ENCODE measurements at places on chromosomes 1 and 21.
A peak's percentile ranks its signal among the peaks of the same experiment; 100 is the strongest.

- DNase-seq, result no peak
Measured at GRCh38 chr21:31838586-31839355, 34.0 kb upstream of the HUNK start.

DNA sequence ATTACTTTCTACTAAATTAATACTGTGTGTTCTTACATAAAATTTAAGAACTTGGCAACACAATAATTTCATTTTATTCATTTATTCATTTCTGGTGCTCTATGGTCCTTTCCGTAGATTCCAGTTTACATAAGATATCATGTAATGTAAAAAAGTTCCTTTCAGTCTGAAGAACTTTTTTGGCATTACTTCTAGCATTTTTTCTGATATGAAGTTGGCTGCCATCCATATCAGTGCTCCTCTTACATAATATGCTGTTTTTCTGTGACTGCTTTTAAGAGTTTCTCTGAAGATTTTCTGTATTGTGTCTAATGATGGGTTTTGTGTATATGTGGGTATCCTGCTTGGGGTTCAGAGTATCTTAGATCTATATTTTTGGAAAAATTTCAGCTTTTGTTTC is 34.8 kb downstream of the LIN9 start:
- no peak for DNase-seq

DNA sequence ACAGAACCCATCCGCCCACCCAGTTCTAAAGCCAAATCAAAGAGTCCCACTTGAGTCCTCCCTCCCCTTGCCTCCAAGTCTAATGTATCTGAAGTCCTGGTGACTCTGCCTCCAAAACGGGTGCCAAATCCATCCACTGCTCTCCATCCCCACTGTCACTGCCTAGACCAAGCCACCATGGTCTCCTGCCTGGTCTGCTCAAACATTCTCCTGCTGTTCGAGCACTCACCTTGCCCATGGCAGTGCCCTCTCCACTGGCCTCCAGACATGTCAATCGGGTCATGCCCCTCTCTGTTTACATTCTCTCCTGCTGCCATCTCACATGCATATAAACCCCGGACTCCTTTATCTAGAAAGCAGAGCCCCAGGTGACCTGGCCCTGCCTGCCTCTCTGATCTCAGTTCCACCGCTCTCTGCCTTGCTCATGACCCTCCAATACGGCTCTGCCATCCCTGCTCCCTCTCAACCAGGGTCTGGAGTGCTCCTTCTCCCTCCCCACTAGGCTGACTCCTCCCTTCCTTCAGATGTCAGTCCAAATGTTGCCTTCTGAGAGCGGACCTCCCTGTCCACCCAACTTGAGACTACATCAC is 32.1 kb upstream of the MX1 start:
- no peak for DNase-seq

DNA sequence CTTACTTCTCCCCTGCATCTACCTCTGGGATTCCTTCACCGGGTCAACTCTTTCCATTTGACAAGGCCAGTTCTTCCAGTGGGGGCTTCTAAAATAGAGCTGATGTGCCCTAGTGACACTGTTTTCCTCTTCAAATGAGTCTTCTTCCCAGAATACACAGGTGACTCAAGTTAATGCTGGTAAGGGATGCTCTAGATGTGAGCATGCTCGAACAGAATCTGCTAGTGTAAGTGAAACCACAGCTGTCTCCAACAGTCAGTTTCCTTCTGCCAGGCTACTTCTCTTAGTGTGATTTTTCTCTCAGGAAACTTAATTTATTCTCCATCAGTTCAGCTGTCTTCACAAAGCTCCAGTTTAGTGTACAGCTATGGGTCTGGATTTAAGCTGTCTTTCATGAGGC is 194.9 kb upstream of the C1orf87 start:
- no peak for DNase-seq

DNA sequence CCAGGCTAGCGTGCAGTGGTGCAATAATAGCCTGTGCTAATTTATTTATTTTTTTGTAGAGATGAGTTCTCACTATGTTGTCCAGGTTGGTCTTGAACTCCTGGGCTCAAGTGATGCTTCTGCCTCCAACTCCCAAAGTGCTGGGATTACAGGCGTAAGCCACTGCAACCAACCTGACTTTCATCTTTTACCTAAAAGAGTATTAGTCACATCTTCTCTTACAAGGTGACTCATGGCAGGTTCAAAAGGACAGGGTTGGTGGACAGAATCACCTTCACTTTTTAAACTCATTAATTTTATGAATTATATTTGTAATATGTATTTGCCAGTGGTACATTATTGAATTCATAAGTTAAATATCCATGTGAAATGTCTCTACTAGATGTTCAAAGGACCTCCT is 18.1 kb downstream of the JAM2 start:
- no peak for DNase-seq

GRCh38 chr1:201514466-201514865 is 7.5 kb upstream of the CSRP1 start:
- no peak for DNase-seq

- DNase-seq, result peak; percentile 72
Measured at GRCh38 chr1:145845144-145845513, 301 bp upstream of the NUDT17 start.

DNA sequence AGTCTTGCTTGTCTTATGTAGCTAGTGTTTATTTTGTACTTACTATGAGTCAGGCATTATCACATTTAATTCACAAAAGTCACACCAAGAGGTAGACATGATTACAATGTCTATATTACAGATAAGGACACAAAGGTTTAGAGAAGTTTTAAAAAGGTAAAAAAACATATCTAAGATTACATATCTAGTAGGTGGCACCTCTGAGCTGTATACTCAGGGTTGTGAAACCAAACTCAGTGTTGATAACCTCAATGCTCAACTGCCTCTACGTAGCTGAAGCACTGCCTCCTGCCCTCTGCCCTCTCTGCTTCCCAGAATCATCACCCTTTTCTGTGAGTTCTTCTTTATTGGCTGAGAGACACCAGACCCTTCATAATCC is 431.3 kb downstream of the DISC1 start:
- no peak for DNase-seq

GRCh38 chr1:161175771-161176453 is 1.4 kb downstream of the B4GALT3 start:
- DNase-seq, result no peak

DNA sequence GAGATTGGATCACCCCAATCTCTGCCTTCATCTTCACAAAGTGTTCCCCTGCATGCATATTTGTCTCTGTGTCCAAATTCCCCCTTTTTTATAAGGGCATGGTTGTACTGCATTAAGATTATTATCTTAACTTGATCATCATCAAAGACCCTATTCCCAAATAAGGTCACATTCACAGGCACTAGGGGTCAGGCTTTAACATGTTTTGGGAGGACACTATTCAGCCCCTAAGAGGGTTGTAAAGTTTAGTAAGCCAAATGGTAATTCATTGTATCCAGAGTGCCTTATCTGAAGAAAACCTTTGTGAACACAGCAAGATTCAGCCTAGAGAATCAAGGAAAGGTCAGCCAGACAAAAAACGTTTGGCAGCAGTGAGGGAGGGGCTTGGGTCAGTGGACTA is 317.6 kb upstream of the PLD5 start:
- no peak for DNase-seq

- no peak for DNase-seq
Measured at GRCh38 chr21:41750051-41750450, 16.8 kb downstream of the RIPK4 start.

- DNase-seq, result no peak
Measured at GRCh38 chr1:213281640-213282301, 230.7 kb downstream of the RPS6KC1 start.

Data from suppressor macrophage (primary cell).